ENCODE measurements at places on chromosomes 3 and 15. TPM values are rescaled to one million over a fixed set of nuclear protein-coding genes. Genes with fewer than 3 reads are reported as not detected.

IGSF10 gene
- total RNA-seq, result 0.35 TPM

KLHL6 gene
- total RNA-seq, result not detected

ROBO2 gene
- not detected for total RNA-seq

CLN6 gene
- 60.4 TPM for total RNA-seq

WDR49 gene
- total RNA-seq, result not detected

CFAP91 gene
- total RNA-seq, result 0.31 TPM

CACNA2D2 gene
- total RNA-seq, result 0.50 TPM

GATM gene
- 2.2 TPM for total RNA-seq

CCK gene
- total RNA-seq, result 2.7 TPM

CHL1 gene
- not detected for total RNA-seq

LMAN1L gene
- not detected for total RNA-seq

SERINC4 gene
- not detected for total RNA-seq

GPR160 gene
- 1.9 TPM for total RNA-seq

SIDT1 gene
- 0.63 TPM for total RNA-seq

ATP13A3 gene
- total RNA-seq, result 27.6 TPM

IRAK2 gene
- total RNA-seq, result 17.6 TPM

SLC22A13 gene
- total RNA-seq, result not detected

WNT5A gene
- total RNA-seq, result 1.0 TPM

CACNA2D3 gene
- total RNA-seq, result 0.09 TPM

SLC22A14 gene
- total RNA-seq, result 0.07 TPM

ADAMTSL3 gene
- total RNA-seq, result 0.19 TPM

AQP9 gene
- not detected for total RNA-seq

NR1I2 gene
- not detected for total RNA-seq

TMOD2 gene
- 2.7 TPM for total RNA-seq

BCHE gene
- total RNA-seq, result 1.1 TPM

HTR3E gene
- total RNA-seq, result not detected

PAK6 gene
- 0.71 TPM for total RNA-seq

SLCO2A1 gene
- total RNA-seq, result 0.02 TPM

BFSP2 gene
- not detected for total RNA-seq

GOLGA8N gene
- total RNA-seq, result 0.95 TPM

MUSTN1 gene
- total RNA-seq, result 0.28 TPM

RUVBL1 gene
- total RNA-seq, result 99.6 TPM

GOLGA8Q gene
- total RNA-seq, result 0.22 TPM

RTP4 gene
- not detected for total RNA-seq

CCR8 gene
- total RNA-seq, result not detected

CNTN6 gene
- not detected for total RNA-seq

HRG gene
- total RNA-seq, result not detected

Data from A549 treated with Mapracorat at 1 μM for 4 hours (cell line).